ENCODE measurements at places on chromosomes 12 and 14. TPM values are rescaled to one million over a fixed set of nuclear protein-coding genes. Genes with fewer than 3 reads are reported as not detected.

DNA sequence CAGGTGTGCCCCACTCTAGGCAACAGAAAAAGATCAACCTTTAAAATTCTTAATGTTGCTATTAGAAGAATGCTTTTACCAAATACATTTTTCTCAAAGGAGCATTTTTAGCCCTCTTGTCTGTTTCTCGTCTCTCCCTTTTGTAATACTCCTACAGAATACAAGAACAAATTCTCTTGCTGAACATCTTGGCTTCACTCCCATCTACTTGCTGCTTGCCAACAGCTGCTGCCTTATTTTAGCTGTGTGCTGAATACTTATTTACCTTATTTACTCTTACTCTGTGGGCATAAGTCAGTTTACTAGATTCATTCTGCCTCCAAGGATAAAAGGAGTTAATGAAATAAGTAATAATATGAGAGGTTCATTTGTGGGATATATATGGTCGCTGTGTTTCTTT lies 70.8 kb downstream of the POLR3B start:
- no peaks in the 10 kb centered on the region for H3K36me3 ChIP-seq
- DNase-seq: no peak
- H3K27me3 ChIP-seq: no peaks in the 10 kb centered on the region
- no peak overlapping the region for H3K4me3 ChIP-seq
- peak overlapping the region; percentile 23 for H3K27ac ChIP-seq

SLC17A8 gene
- not detected for total RNA-seq

- H3K4me1 ChIP-seq: no peaks in the 10 kb centered on the region
- H3K27me3 ChIP-seq: no peaks in the 10 kb centered on the region
- no peaks in the 10 kb centered on the region for H3K36me3 ChIP-seq
- H3K4me3 ChIP-seq: peak overlapping the region; percentile 34
- peak; percentile 94 for DNase-seq
- peak overlapping the region; percentile 99 for H3K27ac ChIP-seq
These were observed 6.7 kb downstream of the HDAC7 start for GRCh38 chr12:47812797-47813510.

DNA sequence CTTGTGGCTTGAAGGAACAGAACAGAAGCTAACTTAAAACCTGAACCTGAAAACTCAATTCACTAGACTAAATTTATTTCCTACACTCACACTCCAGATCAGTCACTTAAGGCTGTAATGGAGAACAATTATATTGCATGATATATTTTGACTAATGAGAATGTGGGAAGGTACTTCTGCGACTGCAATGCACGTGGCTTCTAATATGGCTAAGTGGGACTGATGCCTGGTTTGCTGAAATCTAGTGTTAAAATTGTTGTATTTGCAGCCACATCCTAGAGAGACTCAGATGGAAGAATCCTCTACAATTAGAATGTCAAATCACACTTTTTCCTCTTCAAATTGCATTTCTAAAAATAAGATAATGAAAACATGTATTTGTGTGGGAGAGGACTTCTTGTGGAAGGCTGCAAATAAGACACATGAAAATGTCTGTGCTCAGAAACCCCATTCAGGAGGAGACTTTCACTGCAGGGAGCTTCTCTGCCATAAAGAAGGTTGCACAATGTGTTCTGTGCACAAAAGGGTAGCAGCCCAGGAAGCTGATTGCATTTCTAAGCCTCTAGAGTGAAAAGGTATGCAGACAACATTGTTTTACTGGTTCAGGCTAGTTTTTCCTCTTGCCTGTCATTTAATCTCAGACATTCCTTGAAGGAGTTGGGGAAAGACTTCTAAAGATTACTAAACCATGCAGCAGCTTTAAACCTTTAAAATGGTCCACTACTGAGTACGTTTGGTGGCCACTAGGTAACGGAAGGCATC lies 224.3 kb downstream of the NEDD1 start:
- no peak overlapping the region for H3K4me3 ChIP-seq
- H3K27ac ChIP-seq: no peak overlapping the region
- no peaks in the 10 kb centered on the region for H3K4me1 ChIP-seq
- DNase-seq: no peak

GPHN gene
- 14.9 TPM for total RNA-seq

All from right atrium auricular region (tissue), 2 donors.